ENCODE measurements at places on chromosomes 5 and 9. TPM values are rescaled to one million over a fixed set of nuclear protein-coding genes. Genes with fewer than 3 reads are reported as not detected.

Gene CFAP90
- total RNA-seq, result not detected

Gene ZBTB6
- total RNA-seq, result 14.3 TPM

Gene SLC6A19
- total RNA-seq, result not detected

Gene TMEFF1
- 0.13 TPM for total RNA-seq

Gene SPINK7
- total RNA-seq, result 13.7 TPM

Gene SPINK6
- not detected for total RNA-seq

Gene CER1
- not detected for total RNA-seq

Gene KIF24
- total RNA-seq, result 0.26 TPM

Gene C9orf152
- total RNA-seq, result under 0.01 TPM

Gene C1QTNF3
- total RNA-seq, result 0.26 TPM

Gene ODF2
- 27.1 TPM for total RNA-seq

Gene ARID3C
- total RNA-seq, result 0.26 TPM

Gene PHF24
- total RNA-seq, result 0.26 TPM

Gene HACD4
- total RNA-seq, result 2.4 TPM

Gene SH3TC2
- 4.0 TPM for total RNA-seq

Gene CDH9
- not detected for total RNA-seq

Gene PTCD2
- total RNA-seq, result 3.4 TPM

Gene MZB1
- total RNA-seq, result 0.13 TPM

Gene SHC3
- 0.26 TPM for total RNA-seq

Gene CBY3
- total RNA-seq, result not detected

Gene TMEM232
- total RNA-seq, result 0.79 TPM

Gene CNTNAP3
- total RNA-seq, result 9.1 TPM

Gene PCDHB11
- total RNA-seq, result 0.26 TPM

Gene GLT6D1
- not detected for total RNA-seq

Gene FRMPD1
- total RNA-seq, result under 0.01 TPM

Gene PAEP
- not detected for total RNA-seq

Gene HAVCR2
- 0.53 TPM for total RNA-seq

Gene FOXD4L3
- not detected for total RNA-seq

Gene ENTPD2
- total RNA-seq, result 0.79 TPM

Measured in bronchial epithelial cell (primary cell).